Stimulated activated CD4-positive, alpha-beta T cell treated with anti-CD3 and anti-CD28 coated beads, Interleukin-1b, Interleukin-23, amount 100 ng/mL, for 1 hour (primary cell): ENCODE measurements at places on chromosomes 2 and 18.

GRCh38 chr2:180003559-180003958 is 3.5 kb downstream of the CWC22 start:
- DNase-seq: no peak

- no peak for DNase-seq
Measured at GRCh38 chr2:74921236-74921736, 37.2 kb upstream of the POLE4 start.

- DNase-seq: no peak
Measured at GRCh38 chr18:40672590-40672989, 1282.4 kb upstream of the PIK3C3 start.

- no peak for DNase-seq
Measured at GRCh38 chr2:218648088-218648786, 11.2 kb downstream of the ZNF142 start.

DNA sequence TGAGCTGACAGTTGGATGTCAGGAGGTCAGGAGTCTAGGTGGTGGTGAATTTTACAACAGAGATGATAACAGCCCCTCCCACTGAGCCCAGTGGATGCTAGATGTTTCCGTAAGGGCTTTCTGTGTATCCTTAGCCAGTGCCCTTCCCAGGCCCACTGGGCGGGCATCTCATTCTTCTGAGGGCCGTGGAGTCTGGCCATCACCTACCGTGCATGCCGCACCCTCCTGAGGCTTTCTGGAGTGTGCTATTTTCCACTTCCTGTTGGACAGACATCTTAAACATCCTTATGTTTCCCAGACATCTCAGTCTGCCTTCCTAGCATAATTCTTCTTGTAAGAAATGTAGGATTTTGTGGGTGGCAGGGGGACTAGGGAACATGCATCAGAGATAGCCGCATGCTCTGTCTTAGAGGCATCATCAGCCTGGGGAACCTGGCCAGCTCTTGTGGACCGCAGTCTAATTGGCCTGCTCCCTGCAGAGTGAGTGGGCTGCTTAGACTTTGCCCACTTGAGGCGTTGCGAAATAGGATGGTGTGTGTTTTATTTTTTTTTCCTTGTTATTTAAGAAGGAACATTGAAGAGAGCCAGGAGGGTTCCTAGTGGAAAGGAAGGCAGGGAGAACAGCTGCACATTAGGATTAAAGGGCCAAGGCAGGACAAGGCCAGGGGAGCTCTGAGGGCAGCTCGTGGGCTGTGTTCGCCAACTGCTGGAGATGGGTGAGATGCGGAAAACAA is 135.8 kb downstream of the SH3RF3 start:
- no peak for DNase-seq

DNA sequence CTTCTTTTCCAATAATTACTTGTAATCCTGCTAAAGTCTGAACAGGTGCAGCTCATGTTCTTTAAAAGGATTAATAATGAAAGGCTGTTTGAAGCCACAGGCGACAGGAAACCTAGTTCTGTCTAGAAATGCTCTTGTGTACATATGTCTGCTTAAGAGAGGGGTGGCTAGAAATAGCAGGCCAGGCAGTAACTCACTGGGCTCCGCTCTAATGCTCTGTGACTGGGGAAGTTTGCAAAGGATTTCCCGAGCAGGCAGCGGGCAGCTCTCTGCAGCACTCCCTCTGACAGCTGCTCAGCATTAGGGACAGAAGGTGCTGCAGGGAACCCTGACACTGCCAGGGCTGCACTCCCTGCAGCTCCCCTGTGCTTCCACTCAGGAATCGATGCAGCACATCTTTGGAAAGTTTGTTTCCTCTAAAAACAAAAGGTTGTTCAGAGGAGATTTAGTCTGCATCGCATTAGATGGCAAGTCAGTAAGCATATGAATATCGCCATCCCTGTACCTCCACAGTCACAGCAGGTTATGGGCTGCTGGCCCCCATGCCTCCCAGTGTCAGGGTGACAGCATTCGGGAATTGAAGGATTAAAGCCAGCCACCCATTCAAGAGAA is 33.1 kb upstream of the TTC39C start:
- DNase-seq: no peak

GRCh38 chr18:2104620-2105462 is 466.5 kb downstream of the METTL4 start:
- DNase-seq: peak; percentile 1

- DNase-seq: no peak
Measured at GRCh38 chr2:109473616-109474318, 140.0 kb downstream of the SEPTIN10 start.

GRCh38 chr2:202079310-202079709 is 6.3 kb downstream of the KIAA2012 start:
- no peak for DNase-seq

DNA sequence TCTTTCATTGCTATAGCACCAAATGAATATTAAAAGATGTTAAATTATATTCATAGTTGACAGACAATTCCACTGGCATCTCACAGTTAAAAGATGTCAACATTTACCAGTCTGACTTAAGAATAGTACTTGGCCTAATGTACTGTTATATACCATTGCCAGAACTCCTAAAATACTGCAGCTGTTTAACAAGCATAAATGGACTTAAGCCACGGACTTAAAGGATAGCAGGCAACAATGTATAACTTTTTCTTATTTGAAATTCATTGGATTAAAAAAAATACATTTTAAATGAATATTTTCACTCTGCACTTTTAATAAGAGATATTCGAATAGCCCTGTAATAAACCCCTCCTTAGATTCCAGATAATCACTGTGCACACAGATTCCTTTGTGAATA is 3.8 kb downstream of the TCF4 start:
- DNase-seq: no peak

- no peak for DNase-seq
Measured at GRCh38 chr18:8381821-8382459, 227.3 kb upstream of the RAB12 start.

- no peak for DNase-seq
Measured at GRCh38 chr2:83273322-83273721, 1185.8 kb downstream of the SUCLG1 start.

DNA sequence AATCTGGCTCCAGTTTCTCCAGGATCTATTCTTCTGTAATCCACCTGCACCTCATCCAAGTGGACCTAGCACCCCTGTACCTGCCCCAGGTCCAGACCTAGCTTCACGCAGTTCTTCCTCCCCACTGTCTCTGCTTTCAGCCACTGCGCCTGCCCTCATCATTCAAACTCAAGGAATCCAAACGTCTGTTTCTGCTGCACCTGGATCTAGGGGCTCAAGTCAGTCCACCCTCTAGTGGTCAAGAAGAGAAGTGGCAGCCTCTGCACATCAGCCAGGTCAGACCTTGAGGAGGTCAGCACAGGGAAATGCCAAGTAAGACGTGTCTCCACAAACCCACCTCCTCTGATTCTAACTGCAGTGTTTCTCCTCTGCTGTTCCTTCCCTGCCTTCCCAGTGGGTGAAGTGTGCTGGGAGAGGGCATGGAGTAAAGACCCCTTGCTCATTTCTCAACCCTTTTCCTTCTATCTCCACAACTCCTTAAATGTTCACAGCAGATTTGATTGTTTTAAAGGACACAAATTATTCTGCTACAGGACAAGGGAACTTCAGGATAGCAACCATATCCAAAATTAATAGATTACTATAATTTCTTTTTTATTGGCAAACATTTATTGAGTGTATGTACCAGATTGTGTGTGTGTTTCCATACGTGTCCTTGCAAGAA is 8.6 kb upstream of the RNF152 start:
- DNase-seq: no peak

GRCh38 chr2:201879996-201880395 is 73.7 kb downstream of the CDK15 start:
- DNase-seq: no peak

GRCh38 chr2:74593826-74594772 is 39.6 kb downstream of the DOK1 start:
- no peak for DNase-seq

DNA sequence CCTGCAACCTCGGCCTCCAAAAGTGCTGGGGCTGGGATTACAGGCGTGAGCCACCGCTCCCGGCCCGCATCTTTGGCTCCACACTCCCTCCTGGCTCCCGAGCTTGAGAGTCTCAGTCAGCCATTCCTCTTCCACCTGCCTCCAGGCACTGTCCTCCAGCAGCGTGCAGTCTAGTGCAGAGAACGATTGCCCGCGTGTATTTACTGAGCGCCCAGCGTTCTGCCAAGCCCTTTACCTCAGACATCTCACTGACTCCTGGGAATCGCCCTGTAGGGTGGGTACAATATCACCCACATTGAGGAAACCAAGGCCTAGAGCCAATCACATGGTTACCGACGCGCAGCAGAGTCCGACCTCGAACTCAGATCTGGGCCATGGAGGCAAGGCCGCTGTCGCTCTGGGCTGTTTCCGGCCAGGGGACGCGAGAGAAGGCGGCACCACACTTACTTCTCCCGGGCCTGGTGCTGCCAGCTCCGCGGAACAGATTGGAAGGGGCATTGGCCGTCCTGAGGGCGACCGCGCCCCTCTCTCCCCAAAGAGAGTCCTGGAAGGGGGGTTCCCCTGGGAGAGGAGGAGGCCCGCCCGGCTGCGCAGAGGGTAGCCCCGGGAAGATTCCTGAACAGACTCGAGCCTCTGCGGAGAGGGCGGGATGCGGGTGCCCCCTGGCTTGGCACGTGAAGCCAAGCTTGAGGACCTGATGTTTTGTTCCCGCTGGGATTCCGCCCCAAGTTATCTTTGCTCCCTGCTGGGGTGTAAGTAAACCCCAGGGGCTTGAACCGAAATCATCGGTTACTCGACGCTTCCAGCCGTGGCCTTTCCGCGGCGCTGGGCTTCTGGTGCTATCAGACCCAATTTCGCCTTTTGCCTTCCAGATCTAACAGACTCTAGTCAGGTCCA is 5.2 kb upstream of the DLX2 start:
- no peak for DNase-seq

DNA sequence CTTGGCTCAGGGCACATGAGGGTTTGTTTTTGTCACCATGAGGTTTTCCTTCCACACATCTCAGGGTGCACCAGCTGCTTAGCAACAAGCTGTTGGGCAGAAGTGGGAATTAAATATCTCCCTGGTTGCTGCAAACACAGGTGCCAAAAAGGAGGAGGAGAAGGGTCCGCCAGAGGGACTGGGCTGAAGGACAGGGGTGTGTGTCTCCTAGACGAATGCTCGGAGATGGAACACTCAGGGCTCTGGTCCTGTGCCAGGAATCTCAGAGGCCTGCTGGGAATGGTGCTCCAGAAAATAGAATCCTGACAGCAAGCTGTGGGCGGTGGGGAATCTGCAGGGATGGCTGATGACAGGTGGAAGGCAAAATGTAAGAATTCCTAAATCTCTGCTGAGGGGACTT is 94.5 kb downstream of the VSNL1 start:
- DNase-seq: no peak

DNA sequence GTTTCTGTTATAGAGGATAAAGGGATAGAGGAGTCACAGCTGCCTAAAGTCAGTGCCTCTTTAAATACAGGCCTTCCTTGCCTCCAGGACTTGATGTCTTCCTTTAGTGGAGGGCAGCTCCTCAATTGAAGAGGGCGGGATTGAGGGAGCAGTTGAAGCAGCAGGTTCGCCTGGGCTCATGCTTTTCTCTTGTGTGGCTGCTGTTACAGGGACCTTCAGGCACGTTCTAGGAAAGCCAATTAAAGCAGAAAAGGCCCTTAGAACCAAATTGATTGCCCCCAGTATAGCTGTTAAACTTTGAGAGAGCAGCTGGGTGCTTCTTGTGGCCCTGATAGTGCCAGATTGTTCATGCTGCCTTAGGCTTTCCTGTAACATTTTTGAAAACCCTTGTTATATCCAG is 42.0 kb upstream of the LTBP1 start:
- no peak for DNase-seq

DNA sequence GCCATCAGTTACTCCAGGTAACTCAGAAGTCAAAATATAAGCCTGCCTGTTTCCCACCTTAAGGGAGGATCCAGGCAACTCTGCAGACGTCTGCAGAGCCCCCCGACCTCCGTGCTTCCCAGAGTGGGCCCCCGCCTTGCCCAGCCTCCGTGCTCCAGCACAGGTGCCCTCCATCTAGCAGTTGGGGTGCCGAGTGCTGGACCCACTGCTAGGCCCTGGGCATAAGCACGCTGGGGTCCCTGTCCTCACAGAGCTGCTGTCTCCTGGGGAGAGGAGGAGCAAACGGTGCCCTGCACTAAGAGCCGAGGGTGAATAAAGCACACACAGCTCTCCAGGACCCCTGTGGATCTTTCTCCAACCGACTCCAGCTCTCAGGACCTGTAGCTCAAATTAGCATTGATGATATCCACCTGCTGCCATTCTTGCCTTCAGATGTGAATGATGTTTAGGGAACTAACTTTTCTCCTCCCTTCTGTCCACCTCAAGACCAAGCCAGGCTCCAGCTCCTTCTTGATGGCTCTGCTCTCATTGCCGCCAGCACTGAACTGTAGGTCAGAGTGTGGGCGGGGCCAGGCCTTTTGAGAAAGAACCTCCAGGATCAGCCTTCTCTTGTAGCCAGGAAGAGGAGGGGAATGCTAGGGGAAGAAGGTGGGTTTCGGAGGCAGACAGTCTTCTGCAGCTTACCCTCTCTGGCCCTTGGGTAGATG is 121.2 kb downstream of the SMAD7 start:
- DNase-seq: no peak

GRCh38 chr2:241730671-241731293 is 3.6 kb upstream of the D2HGDH start:
- no peak for DNase-seq

DNA sequence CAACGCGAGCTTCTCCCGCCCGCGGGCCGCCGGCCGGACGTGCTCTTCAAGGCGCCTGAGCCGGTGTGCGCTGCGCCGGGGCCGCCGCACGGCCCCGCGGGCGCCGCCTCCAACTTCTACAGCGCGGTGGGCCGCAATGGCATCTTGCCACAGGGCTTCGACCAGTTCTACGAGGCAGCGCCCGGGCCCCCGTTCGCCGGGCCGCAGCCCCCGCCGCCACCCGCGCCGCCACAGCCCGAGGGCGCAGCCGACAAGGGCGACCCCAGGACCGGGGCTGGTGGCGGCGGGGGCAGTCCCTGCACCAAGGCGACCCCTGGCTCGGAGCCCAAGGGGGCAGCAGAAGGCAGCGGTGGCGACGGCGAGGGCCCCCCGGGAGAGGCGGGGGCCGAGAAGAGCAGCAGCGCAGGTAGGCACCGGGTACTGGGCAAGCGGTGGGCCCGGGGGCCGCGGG is 676 bp downstream of the HOXD11 start:
- no peak for DNase-seq

DNA sequence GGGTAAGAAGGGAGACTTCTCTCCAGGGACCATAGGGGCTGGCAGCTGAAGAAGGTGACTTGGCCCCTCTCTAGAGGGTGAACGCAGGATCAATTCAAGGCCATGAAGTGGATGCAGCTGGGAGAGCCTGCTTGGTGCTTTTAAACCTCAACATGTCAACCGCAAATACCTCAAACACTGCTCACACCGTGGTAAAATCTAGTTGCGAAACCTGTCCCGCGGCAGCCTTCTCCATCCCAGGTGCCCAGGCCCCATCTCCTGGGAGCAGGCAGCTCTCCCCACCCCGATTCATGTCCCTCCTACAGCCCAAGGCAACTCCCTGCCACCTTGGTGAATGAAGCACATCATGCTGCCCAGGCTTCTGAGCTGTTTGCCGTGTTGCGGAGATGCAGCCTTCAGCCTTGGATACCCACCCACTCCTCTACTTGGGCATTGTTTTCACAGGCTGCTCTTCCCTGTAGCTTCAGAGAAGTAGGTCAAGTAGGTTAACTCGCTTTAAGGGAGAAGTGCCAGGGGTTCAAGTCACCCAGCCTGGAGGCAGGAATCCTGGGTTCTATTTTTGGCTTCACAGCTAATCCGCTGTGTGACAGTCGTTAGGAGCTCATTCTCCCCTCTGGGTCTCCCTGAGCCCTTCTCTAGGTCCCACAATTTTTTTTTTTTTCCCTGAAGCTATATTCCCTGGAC is 6.2 kb upstream of the EFR3B start:
- DNase-seq: no peak
